ENCODE measurements at places on chromosomes 7 and 10. TPM values are rescaled to one million over a fixed set of nuclear protein-coding genes. Genes with fewer than 3 reads are reported as not detected.

GRCh38 chr7:107614425-107614824 is 34.4 kb downstream of the BCAP29 start:
- H3K4me1 ChIP-seq = no peaks in the 10 kb centered on the region
- H3K36me3 ChIP-seq = peaks cover 18% of the 10 kb centered on the region
- no peaks in the 10 kb centered on the region for H3K27me3 ChIP-seq
- DNase-seq = no peak
- no peak overlapping the region for H3K27ac ChIP-seq

GRCh38 chr10:13221572-13221971 is 12.6 kb downstream of the UCMA start:
- H3K27me3 ChIP-seq = no peaks in the 10 kb centered on the region
- no peaks in the 10 kb centered on the region for H3K4me1 ChIP-seq
- no peak for DNase-seq

DNA sequence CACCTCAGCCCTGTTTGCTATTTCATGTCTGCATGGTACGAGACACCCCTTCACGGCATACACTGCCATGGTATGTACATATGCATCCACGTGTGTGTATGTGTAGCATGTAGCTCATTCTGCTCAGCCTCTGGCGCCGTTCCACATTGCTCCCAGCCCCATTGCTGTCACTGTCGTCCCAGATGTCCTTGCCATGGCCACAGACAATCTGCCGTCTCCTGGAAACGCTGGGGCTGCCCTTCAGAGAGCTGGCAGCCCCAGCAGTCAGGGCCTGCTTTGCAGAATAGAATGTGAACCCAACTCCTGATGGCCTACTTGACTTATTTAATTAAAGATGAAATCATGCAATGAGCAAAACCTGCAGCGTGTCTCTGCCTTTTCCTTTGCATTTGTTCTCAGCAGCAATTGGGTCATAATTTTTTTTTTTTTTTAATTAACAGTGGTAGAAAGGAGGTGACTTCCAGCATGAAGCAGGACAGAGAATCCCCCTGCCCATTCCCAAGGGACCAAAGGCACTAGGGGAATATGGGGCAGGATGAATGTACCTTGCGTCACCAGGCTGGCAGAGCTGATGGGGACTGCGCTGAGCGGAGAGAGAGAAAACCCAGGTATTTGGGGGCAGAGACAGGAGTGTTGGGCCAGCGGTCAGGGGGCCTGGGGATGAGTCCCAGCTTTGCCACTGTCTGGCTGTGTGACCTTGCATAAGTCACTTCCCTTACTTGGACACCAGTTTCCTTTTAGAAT is 49.2 kb downstream of the CHST3 start:
- H3K4me3 ChIP-seq = no peak overlapping the region
- H3K4me1 ChIP-seq = no peaks in the 10 kb centered on the region
- H3K27me3 ChIP-seq = no peaks in the 10 kb centered on the region
- H3K27ac ChIP-seq = no peak overlapping the region
- no peak for DNase-seq

- H3K4me3 ChIP-seq = no peak overlapping the region
- peaks cover 7% of the 10 kb centered on the region for H3K4me1 ChIP-seq
- H3K27me3 ChIP-seq = peaks cover 2% of the 10 kb centered on the region
- H3K36me3 ChIP-seq = no peaks in the 10 kb centered on the region
- no peak for DNase-seq
- H3K27ac ChIP-seq = no peak overlapping the region
Observed at GRCh38 chr7:43577485-43577951, 5.4 kb upstream of the STK17A start.

DNA sequence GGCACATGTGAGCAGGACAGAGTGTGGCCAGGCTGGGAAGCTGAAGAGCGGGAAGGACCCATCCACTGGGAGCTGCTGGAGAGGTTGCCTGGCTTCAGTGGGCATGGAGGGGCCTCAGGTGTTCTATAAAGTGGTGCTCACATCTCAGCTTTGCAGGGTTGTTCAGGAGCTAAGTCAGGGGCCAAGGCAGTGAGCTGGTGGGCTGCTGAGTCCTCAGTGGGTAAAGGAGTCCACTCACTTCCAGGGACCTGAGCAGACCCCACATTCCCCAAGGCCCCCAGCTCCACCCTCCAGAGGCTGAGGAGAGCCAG is 28.8 kb upstream of the C10orf53 start:
- H3K36me3 ChIP-seq = no peaks in the 10 kb centered on the region
- no peak for DNase-seq
- H3K4me1 ChIP-seq = peaks cover 16% of the 10 kb centered on the region
- no peak overlapping the region for H3K27ac ChIP-seq

DNA sequence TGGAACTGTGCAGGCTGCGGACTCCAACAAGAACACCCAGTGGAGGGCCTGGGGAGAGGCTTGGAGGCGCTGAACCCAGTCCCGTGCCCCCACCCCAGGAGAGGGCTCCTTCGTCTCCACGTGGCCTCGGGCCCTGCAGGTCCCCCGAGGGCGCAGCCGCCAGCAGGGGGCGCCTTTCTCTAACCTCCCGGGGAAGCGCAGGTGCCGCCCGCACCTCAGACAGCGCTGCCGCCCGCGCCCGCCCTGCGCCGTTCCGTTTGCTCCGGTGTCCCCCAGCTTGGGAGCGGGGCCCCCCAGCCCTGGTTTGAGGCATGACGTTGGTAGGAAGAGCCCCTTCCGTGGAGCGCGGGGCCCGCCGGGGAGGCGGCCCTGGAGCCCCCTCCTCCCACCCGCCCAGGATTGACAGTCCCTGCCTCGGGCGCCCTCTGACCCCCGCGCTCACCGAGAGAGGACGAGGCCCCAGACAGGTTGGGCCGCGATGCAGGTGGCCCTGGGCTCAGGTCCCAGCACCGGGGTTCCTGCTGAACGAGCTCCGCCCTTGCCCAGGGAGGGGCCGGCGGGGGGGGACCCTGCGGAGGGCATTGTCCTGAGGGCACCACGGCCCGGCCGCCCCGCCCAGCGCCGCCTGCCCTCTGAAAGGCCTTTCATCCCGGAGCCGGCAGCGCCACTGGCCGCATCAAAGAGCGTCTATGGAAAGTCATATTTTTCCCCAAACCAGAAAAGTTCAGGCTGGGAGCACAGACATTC is 42.8 kb downstream of the FOXL3 start:
- no peak overlapping the region for H3K27ac ChIP-seq
- peak; percentile 94 for DNase-seq
- H3K4me1 ChIP-seq = peaks cover 12% of the 10 kb centered on the region

GRCh38 chr7:21377545-21377944 is 50.3 kb upstream of the SP4 start:
- H3K36me3 ChIP-seq = peaks cover 6% of the 10 kb centered on the region
- no peaks in the 10 kb centered on the region for H3K27me3 ChIP-seq
- H3K4me1 ChIP-seq = peaks cover 3% of the 10 kb centered on the region
- DNase-seq = no peak
- no peak overlapping the region for H3K4me3 ChIP-seq
- no peak overlapping the region for H3K27ac ChIP-seq

GRCh38 chr7:151018421-151019129 is 5.7 kb downstream of the ATG9B start:
- H3K4me3 ChIP-seq = peak overlapping the region; percentile 79
- H3K4me1 ChIP-seq = peaks cover 49% of the 10 kb centered on the region
- DNase-seq = peak; percentile 68
- peaks cover 10% of the 10 kb centered on the region for H3K27me3 ChIP-seq
- peaks cover 14% of the 10 kb centered on the region for H3K36me3 ChIP-seq

DNA sequence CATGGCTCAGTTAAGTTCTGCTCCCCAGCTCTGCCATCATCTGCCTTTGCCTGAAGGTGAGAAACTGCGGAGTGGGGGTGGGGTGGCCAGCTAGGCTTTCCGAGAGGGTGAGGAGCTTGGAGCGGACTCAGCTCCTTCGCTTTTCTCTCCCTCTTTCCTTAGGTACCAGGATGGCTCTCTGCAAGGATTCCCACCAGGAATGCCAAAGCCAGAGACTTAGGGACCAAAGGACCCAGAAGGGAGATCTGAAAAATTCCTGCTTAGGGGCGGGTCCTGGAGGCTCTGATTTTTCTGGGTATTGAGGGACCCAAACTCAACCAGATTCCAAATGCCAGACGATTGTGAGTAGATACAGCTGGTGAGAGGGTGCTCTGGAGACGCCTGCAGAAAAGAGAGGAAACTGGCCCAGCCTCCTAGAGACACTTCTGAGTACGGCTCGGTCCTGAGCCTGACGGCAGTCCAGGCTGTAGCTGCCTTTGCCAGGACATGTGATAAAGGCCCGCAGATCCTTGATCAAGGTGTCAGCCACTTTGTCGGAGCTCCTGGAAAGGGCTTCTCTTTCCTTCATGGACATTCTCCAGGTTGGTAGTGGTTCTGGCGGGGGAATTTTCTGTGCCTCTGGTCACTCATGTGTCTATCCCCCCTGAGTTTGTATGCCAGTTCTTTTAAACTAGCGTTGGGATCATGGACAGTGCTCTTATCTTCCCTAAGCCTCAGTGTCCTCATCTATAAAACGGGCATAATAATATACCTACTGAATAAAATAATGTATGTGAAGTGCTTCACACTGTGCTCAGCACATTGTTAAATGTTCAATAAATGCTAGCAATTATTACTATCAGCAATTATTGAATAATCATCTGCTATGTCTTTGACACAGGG is 42.5 kb upstream of the BTRC start:
- DNase-seq = peak; percentile 14
- H3K4me1 ChIP-seq = peaks cover 7% of the 10 kb centered on the region
- no peak overlapping the region for H3K27ac ChIP-seq
- peak overlapping the region; percentile 37 for H3K4me3 ChIP-seq
- H3K36me3 ChIP-seq = peaks cover 2% of the 10 kb centered on the region

GRCh38 chr10:2927958-2928840 is 139.1 kb upstream of the PFKP start:
- H3K4me1 ChIP-seq = peaks cover 3% of the 10 kb centered on the region
- peak; percentile 86 for DNase-seq
- H3K27me3 ChIP-seq = peaks cover 21% of the 10 kb centered on the region
- no peaks in the 10 kb centered on the region for H3K36me3 ChIP-seq

GRCh38 chr7:44965441-44965903 is 13.3 kb downstream of the MYO1G start:
- peaks cover 62% of the 10 kb centered on the region for H3K36me3 ChIP-seq
- peak overlapping the region; percentile 66 for H3K27ac ChIP-seq
- peaks cover 7% of the 10 kb centered on the region for H3K4me1 ChIP-seq
- peak; percentile 16 for DNase-seq
- H3K4me3 ChIP-seq = no peak overlapping the region

DNA sequence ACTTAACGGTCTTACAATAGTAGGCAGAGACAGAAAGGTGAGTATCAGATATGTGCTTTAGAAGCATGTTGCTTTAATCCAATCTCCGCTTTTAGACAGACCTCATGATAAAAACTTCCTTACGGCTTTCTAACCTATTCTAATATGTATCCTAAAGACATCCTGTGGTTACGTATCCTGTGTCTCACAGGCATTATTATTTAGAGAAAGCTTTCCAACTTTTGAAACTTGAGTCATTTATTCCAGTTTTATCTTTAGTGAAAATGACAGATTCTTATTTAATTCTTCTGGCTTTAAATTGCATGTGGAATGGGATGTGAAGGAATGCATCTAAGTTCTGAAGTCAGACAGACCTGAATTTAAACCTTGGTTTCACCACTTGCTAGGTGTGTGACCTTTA is 118.9 kb downstream of the OTUD1 start:
- DNase-seq = no peak
- no peaks in the 10 kb centered on the region for H3K36me3 ChIP-seq
- peak overlapping the region; percentile 13 for H3K27ac ChIP-seq
- H3K4me3 ChIP-seq = no peak overlapping the region

DNA sequence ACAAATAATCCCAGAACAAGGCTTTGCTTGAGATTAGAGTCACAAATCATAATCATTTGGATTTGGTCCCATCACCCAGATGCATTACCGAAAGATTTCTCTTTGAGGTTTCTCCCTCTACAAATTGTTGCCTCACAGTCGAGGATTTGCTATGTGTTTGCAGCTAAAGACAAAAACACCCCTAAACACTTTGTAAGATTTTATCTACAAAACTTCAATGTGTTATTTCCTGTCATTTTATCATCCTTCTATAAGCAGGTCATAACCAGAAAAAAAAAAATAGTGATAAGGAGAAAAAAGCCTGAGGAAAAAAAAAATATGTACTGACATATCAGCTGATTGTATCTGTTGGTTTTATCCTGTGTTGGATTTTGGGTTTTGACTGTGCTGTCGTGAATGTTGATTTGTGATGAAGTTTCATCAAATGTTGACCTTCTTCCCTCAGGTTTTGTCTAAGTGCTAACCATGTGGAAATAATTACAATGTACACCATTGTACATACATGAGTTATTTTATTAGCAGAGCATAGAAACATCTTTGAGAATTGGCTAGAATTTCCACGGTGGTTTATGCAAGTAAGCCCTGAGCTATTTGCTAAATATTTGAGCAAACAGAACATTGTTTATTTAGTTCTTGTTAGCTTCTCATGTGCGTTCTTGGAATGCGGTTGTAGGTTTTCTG is 274.4 kb downstream of the NEBL start:
- no peak overlapping the region for H3K4me3 ChIP-seq
- H3K27ac ChIP-seq = no peak overlapping the region
- no peaks in the 10 kb centered on the region for H3K4me1 ChIP-seq
- no peak for DNase-seq
- no peaks in the 10 kb centered on the region for H3K36me3 ChIP-seq
- no peaks in the 10 kb centered on the region for H3K27me3 ChIP-seq

GRCh38 chr7:28723336-28723735 is 234.8 kb downstream of the TRIL start:
- DNase-seq = no peak
- no peaks in the 10 kb centered on the region for H3K36me3 ChIP-seq
- peaks cover 2% of the 10 kb centered on the region for H3K27me3 ChIP-seq
- H3K4me1 ChIP-seq = no peaks in the 10 kb centered on the region
- H3K4me3 ChIP-seq = no peak overlapping the region

- H3K4me3 ChIP-seq = no peak overlapping the region
- no peaks in the 10 kb centered on the region for H3K27me3 ChIP-seq
- H3K36me3 ChIP-seq = peaks cover 22% of the 10 kb centered on the region
- no peak overlapping the region for H3K27ac ChIP-seq
Observed at GRCh38 chr7:7665031-7665430, 24.5 kb downstream of the UMAD1 start.

GRCh38 chr7:42207420-42207819 is 29.6 kb downstream of the GLI3 start:
- DNase-seq = no peak
- no peak overlapping the region for H3K27ac ChIP-seq
- peaks cover 2% of the 10 kb centered on the region for H3K27me3 ChIP-seq
- H3K4me3 ChIP-seq = no peak overlapping the region
- no peaks in the 10 kb centered on the region for H3K4me1 ChIP-seq

DNA sequence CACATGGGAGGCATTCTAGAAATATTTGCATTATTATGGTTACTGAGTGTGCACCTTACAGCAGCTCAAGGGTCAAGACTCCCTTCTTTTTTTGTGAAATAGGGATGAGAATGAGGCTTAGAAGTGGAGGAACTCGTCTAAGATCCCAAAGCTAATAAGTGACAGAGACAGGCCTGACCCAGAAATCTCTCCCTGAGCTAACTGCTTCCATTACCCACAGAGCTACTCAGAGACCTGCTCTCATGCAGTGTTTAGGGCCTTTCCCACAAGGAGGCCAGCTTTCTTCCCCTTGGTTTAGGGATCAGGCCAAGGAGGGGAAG is 301.7 kb downstream of the RPS24 start:
- no peak overlapping the region for H3K27ac ChIP-seq
- DNase-seq = no peak
- H3K4me3 ChIP-seq = no peak overlapping the region
- no peaks in the 10 kb centered on the region for H3K4me1 ChIP-seq

Gene MBL2
- not detected for total RNA-seq

Gene SUN3
- 0.95 TPM for total RNA-seq

Gene TNKS2
- total RNA-seq = 22.8 TPM

Gene SUMF2
- total RNA-seq = 140 TPM

Gene FAM241B
- total RNA-seq = 12.5 TPM

Gene DYDC2
- total RNA-seq = not detected

Gene CYP3A5
- total RNA-seq = not detected

Gene UBTD1
- total RNA-seq = 2.1 TPM

Gene MEOX2
- total RNA-seq = not detected

Gene IL2RA
- 868 TPM for total RNA-seq

Gene NPSR1
- total RNA-seq = not detected

All from activated CD8-positive, alpha-beta T cell treated with anti-CD3 and anti-CD28 coated beads for 36 hours (primary cell).